ENCODE measurements at places on chromosomes 7 and 10. TPM values are rescaled to one million over a fixed set of nuclear protein-coding genes. Genes with fewer than 3 reads are reported as not detected.
A peak's percentile ranks its signal among the peaks of the same experiment; 100 is the strongest.

- H3K4me3 ChIP-seq: no peak overlapping the region
- no peaks in the 10 kb centered on the region for H3K36me3 ChIP-seq
- H3K27me3 ChIP-seq: no peaks in the 10 kb centered on the region
- H3K4me1 ChIP-seq: no peaks in the 10 kb centered on the region
- no peak overlapping the region for H3K27ac ChIP-seq
- DNase-seq: no peak
Measured at GRCh38 chr10:132383101-132383500, 13.9 kb upstream of the PWWP2B start.

DNA sequence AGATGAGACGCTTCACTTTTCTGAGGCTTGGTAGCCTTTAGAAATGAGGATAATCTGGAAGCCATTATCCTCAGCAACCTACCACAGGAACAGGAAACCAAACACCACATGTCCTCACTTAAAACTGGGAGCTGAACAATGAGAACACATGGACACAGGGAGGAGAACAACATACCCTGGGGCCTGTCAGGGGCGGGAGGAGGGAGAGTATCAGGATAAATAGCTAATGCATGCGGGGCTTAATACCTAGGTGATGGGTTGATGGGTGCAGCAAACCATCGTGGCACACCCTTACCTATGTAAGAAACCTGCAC lies 48.9 kb downstream of the LRGUK start:
- H3K4me1 ChIP-seq: peaks cover 15% of the 10 kb centered on the region
- H3K36me3 ChIP-seq: no peaks in the 10 kb centered on the region
- H3K27ac ChIP-seq: no peak overlapping the region
- no peak overlapping the region for H3K4me3 ChIP-seq
- DNase-seq: no peak

WNT2 gene
- not detected for polyA plus RNA-seq

DNA sequence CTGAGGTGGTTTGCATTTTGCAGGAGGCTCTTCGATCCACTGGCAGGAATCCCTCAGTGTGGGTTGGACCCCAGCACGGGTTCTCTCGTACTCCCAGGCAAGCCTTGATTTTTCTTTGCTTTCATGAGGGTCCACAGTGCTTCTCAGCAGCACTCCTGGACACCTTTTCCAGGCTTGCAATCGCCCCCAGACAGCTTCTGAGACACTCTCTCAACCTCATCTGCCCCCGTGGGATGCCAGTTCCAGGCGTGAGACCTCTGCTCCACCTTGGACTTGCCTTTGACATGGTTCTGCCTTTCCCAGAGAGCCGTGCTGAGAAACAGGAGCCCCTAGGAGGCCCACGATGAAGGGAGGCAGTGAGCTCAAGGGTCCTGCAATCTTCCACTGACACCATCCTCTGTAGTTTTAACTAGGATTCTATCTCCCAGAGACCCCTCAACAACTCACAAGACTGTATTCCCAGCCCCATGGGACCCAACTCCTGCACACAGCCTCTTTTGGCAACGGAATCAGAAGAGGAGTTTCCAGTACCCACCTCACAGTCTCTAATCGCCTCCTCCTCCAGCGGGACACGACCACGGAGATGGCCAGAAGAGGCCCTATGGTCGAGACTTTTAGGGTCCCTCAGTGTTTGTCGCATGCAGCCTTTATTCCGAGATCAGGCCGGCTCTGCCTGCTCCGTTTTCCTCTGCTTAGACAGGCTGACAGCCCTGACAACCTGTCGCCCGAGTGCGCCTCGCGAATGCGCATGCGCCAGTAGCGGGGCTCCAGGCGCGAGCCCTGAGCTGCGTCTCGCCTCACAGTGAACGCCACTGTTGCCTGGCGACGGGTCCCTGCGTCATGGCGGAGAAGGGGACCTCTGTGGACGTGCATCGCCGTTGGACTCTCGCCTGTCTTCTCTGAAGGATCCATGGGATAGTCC lies 26.0 kb upstream of the ZNF273 start:
- peaks cover under 1% of the 10 kb centered on the region for H3K4me1 ChIP-seq
- no peaks in the 10 kb centered on the region for H3K27me3 ChIP-seq
- H3K27ac ChIP-seq: no peak overlapping the region
- H3K36me3 ChIP-seq: no peaks in the 10 kb centered on the region

DNA sequence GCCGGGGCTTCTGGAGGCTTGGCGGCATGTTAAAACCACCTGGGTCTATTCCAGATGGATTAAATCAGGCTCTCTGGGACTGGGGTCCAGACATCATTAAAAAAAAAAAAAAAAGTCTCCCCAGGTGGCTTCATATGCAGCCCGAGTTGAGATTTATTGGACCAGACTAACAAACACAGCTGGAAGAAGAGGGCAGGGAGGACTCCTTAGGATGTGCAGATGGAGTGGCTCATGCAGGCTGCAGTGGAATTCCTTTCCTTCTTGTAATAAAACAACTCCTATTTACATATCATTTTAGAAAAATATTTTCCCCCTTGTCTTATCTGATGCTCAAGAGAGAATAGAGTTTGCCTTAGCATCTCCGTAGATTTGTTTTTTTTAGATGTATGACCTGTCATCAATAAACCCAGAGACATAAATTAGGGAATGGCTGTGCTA lies 238.1 kb downstream of the CAMK1D start:
- H3K4me3 ChIP-seq: no peak overlapping the region
- no peaks in the 10 kb centered on the region for H3K36me3 ChIP-seq
- H3K4me1 ChIP-seq: peaks cover 26% of the 10 kb centered on the region

- no peak for DNase-seq
- no peak overlapping the region for H3K4me3 ChIP-seq
- H3K36me3 ChIP-seq: no peaks in the 10 kb centered on the region
Measured at GRCh38 chr7:42877862-42878261, 34.0 kb downstream of the C7orf25 start.

DNA sequence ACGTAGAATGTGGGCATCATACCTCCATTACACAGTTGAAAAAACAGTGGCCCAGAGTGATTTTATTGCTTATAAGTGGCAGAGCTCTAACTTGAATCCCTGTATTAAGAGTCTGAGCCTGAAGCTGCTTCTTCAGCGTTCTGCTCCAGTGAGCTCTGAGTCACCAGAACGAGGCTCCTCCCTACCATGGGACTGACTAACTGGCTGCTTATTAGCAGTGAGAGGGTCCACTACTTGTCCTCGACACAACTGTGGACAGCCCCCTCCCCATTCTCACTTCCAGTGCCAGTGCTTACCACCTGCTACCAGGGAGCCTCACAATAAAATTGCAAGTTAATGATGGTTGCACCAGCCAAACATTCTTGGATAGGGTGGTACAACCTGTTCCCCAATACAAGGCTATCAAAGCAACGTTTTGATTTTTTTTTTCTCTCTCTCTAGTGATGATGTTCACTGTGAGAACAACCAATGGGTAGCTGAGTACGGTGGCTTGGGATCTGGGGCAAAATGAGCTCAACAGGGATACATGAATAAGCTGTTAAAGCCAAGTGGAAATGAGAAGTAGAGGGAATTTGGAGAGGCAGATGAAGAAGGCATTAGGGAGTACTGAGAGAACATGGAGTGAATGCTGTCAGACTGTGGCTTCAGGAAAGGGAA lies 2.7 kb upstream of the NRG3 start:
- no peak overlapping the region for H3K27ac ChIP-seq
- DNase-seq: no peak
- H3K4me1 ChIP-seq: no peaks in the 10 kb centered on the region
- H3K4me3 ChIP-seq: no peak overlapping the region
- no peaks in the 10 kb centered on the region for H3K36me3 ChIP-seq

GRCh38 chr7:151019130-151019447 lies 5.2 kb downstream of the ATG9B start:
- H3K4me1 ChIP-seq: no peaks in the 10 kb centered on the region
- H3K4me3 ChIP-seq: no peak overlapping the region

GATA3 gene
- polyA plus RNA-seq: 4.0 TPM

GRCh38 chr7:454356-455109 lies 65.1 kb downstream of the PDGFA start:
- H3K4me3 ChIP-seq: no peak overlapping the region
- no peak overlapping the region for H3K27ac ChIP-seq
- no peak for DNase-seq
- H3K27me3 ChIP-seq: peaks cover 34% of the 10 kb centered on the region
- H3K36me3 ChIP-seq: no peaks in the 10 kb centered on the region

GRCh38 chr10:81135851-81136250 lies 598.1 kb downstream of the SH2D4B start:
- no peak for DNase-seq
- no peak overlapping the region for H3K27ac ChIP-seq
- no peaks in the 10 kb centered on the region for H3K27me3 ChIP-seq
- no peaks in the 10 kb centered on the region for H3K4me1 ChIP-seq

GRCh38 chr7:128794020-128794419 lies 2.3 kb downstream of the CCDC136 start:
- H3K4me1 ChIP-seq: no peaks in the 10 kb centered on the region
- H3K4me3 ChIP-seq: no peak overlapping the region
- no peak overlapping the region for H3K27ac ChIP-seq
- H3K27me3 ChIP-seq: peaks cover 20% of the 10 kb centered on the region
- no peaks in the 10 kb centered on the region for H3K36me3 ChIP-seq

GRCh38 chr7:16668978-16669377 lies 23.0 kb downstream of the BZW2 start:
- no peaks in the 10 kb centered on the region for H3K27me3 ChIP-seq
- no peak for DNase-seq
- peaks cover 4% of the 10 kb centered on the region for H3K36me3 ChIP-seq
- H3K4me3 ChIP-seq: no peak overlapping the region
- peaks cover 31% of the 10 kb centered on the region for H3K4me1 ChIP-seq
- H3K27ac ChIP-seq: peak overlapping the region; percentile 75

DNA sequence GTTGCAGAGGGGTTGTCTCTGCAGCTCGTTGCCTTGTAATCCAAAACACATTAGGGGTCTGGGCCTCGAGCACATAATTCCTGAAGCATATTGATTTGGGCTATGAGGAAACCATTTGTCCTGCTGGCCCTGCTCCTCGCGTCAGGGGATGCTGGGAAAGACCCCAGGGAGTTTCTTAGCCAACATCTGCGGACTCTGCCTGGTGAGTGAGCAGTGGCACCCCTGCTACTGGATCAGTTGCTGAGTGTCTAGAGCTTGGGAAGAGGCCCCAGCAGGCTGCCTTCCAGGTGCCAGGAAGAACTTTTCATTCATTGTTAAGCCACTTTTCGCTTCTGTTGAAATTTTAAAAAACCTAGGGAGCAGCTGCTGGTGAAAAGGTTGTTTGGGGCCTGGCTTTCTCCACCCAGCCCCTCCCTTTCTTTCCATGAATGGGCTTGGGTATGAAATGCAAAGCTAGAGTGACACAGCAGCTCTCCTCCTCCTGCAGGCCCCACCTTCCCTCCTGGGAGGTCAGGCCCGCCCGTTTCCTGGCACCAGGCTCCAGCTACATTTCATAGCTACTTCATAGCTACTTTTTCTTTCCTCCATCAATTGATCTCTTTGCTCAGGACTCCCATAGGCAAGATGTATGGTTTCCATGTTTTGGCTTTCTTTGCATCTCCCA lies 26.8 kb downstream of the TACR2 start:
- peaks cover 25% of the 10 kb centered on the region for H3K4me1 ChIP-seq
- H3K27me3 ChIP-seq: no peaks in the 10 kb centered on the region
- DNase-seq: no peak
- H3K36me3 ChIP-seq: peaks cover 25% of the 10 kb centered on the region
- peak overlapping the region; percentile 28 for H3K27ac ChIP-seq
- H3K4me3 ChIP-seq: no peak overlapping the region

AKR1B1 gene
- polyA plus RNA-seq: 148 TPM

CFAP58 gene
- 0.82 TPM for polyA plus RNA-seq

SLC26A4 gene
- polyA plus RNA-seq: 0.26 TPM

RAMP3 gene
- not detected for polyA plus RNA-seq

GRCh38 chr7:39504963-39505362 lies 61.2 kb upstream of the YAE1 start:
- no peak overlapping the region for H3K4me3 ChIP-seq
- H3K36me3 ChIP-seq: no peaks in the 10 kb centered on the region
- H3K27me3 ChIP-seq: peaks cover 6% of the 10 kb centered on the region
- DNase-seq: no peak

- no peak for DNase-seq
- no peaks in the 10 kb centered on the region for H3K27me3 ChIP-seq
- H3K27ac ChIP-seq: no peak overlapping the region
- no peaks in the 10 kb centered on the region for H3K36me3 ChIP-seq
Measured at GRCh38 chr7:53466371-53466770, 430.9 kb downstream of the POM121L12 start.

ST8SIA6 gene
- polyA plus RNA-seq: not detected

MBL2 gene
- polyA plus RNA-seq: not detected

PLAU gene
- 814 TPM for polyA plus RNA-seq

DNA sequence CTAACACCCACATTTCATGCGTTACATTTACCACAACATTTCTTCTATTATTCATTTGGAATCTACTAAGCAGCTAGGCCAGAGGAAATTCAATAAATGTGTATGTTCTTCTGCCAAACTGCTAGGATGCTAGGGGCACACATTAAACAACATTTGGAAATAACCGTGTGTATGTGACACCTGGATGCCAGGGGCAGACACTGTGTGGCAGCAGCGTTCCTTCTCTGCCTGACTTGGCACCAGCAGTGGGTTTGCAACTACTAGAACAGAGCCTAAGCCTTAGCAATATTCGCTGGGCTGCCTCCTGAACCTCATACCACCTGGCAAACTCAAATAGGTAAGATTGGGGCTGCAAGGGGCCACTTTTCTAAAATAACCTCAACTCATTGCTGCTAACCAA lies 182.1 kb downstream of the CHCHD3 start:
- no peak overlapping the region for H3K27ac ChIP-seq
- H3K4me3 ChIP-seq: no peak overlapping the region
- H3K36me3 ChIP-seq: no peaks in the 10 kb centered on the region
- no peaks in the 10 kb centered on the region for H3K4me1 ChIP-seq
- H3K27me3 ChIP-seq: no peaks in the 10 kb centered on the region

PCLO gene
- polyA plus RNA-seq: 2.1 TPM

HDAC9 gene
- polyA plus RNA-seq: 31.2 TPM

DNA sequence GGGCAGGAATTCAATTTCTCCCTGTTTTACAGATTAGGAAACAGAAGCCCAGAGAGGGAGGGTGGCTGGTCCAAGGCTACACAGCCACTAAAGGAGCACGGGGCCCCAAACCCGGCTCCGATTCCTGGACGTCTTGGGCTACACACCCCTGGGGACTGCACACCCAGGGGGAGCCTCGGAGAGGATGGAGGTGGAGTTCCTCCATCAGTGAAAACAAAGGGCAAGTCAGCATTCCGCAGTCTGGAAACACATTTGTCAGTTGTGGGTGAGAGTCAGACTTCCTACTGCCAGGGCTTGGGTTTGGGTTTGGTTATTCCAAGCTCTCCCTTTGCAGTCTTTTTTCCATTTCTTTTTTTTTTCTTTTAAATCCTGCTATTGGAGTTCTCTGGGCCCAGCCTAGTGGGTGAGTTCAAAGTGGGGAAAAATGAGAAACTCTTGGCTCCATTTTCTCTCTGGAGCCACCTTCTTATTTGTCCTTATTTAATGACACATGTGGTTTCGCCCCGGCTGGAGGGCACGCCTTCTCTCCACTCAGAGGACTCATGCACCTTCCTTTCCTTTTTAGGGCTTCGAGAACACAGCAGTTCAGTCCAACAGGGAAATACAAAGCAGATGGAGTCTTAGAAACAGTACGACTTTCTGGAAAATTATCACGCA lies 59.9 kb upstream of the AQP1 start:
- H3K4me3 ChIP-seq: no peak overlapping the region
- no peak for DNase-seq
- no peaks in the 10 kb centered on the region for H3K27me3 ChIP-seq
- no peak overlapping the region for H3K27ac ChIP-seq
- H3K36me3 ChIP-seq: no peaks in the 10 kb centered on the region
